Activated CD8-positive, alpha-beta memory T cell treated with anti-CD3 and anti-CD28 coated beads for 1 hour (primary cell): ENCODE measurements at places on chromosomes 7 and 10.

GRCh38 chr7:134619627-134620331, 26.9 kb upstream of the BPGM start:
- no peak for DNase-seq

DNA sequence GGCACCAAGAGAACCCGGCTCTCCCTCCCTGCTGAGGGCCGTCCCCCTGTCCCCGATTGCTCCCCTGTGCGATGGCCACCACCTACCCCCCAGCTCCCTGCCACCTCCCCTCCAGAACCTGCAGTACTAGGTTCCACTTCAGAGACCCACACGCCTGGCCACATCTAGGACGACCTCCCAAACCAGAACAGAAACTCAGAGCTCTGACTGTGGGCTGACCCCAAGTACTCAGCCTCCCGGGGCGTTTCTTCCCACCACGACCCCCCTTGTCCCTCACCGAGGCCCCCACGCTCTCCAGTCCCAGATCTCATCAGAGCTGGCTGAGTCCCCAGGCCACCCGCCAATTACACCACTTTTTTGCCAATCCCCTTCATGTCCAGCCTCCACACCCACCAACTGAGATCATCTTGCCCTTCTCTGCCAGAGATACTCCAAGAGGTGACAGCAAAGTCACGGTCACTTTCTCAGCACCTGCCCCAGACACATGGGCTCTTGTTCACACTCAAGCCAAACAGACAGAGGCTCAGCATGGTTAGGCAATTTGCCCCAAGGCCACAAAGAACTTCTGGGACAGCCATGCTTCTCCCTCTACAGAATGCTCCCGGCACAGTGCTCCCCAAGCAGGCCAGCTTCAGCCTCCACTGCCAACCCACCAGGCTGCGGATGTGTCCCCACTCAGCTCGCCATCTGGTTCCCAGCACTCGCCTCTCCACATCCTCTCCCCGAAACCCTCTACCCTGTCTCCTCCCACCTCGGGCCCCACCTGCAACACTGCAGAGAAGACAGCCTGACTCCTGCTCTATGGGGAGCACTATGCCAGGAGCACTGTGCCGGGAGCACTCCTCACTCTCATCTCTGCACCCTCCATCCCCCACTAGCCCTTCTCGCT, 4.7 kb downstream of the TMEM120A start:
- no peak for DNase-seq

DNA sequence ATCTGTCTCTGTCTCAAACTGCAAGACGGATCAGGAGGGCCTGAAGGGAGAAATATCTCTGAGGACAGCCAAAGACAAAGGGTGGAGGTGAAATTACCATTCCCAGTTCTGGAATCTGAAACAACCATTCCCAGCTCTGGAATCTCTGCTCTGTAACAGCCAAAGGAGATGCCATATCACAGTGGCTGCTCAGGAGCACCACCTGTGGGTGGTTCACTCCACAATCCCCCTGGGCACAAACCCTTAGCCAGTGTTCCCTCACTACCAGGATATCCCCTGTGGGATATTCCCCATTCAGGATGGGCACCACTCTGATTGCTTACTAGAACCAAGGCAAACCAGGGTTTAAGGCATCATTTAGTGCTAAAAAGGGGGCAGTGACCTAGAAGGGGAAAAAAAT, 199.0 kb downstream of the HTR7 start:
- no peak for DNase-seq

DNA sequence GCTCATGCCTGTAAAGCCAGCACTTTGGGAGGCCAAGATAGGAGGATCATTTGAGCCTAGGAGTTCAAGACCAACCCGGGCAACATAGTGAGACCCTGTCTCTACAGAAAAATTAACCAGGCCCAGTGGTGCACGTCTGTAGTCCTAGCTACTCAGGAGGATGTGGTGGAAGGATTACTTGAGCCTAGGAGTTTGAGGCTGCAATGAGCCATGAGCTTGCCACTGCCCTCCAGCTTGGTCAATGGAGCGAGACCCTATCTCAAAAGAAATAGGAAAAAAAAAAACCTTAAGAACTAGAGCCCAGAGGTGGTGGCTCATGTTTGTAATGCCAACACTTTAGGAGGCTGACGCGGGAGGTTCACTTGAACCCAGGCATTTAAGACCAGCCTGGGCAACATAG, 2.2 kb downstream of the STRA8 start:
- DNase-seq = no peak

- no peak for DNase-seq
Observed at GRCh38 chr10:92238054-92238585, 52.8 kb downstream of the CPEB3 start.

GRCh38 chr10:98006266-98006665, 24.2 kb downstream of the CRTAC1 start:
- DNase-seq = no peak
